Activated T-helper 1 cell treated with anti-CD3 and anti-CD28 coated beads, Interleukin-12 subunit alpha, Interleukin-12 subunit beta, Interleukin-2, Interleukin-4 antibody, amounts not matched to agents 30 ng/mL and 10 ng/mL and 1 ng/mL, durations not matched to agents 14 hours and 24 hours and 36 hours (primary cell): ENCODE measurements at places on chromosomes 13 and 19. TPM values are rescaled to one million over a fixed set of nuclear protein-coding genes. Genes with fewer than 3 reads are reported as not detected.

- DNase-seq: no peak
Measured at GRCh38 chr13:72199640-72200039, 332.6 kb upstream of the DACH1 start.

- no peak for DNase-seq
Measured at GRCh38 chr19:11483366-11484111, 2.7 kb upstream of the ELAVL3 start.

GRCh38 chr19:29858621-29859020, 46.8 kb downstream of the CCNE1 start:
- no peak for DNase-seq

DNA sequence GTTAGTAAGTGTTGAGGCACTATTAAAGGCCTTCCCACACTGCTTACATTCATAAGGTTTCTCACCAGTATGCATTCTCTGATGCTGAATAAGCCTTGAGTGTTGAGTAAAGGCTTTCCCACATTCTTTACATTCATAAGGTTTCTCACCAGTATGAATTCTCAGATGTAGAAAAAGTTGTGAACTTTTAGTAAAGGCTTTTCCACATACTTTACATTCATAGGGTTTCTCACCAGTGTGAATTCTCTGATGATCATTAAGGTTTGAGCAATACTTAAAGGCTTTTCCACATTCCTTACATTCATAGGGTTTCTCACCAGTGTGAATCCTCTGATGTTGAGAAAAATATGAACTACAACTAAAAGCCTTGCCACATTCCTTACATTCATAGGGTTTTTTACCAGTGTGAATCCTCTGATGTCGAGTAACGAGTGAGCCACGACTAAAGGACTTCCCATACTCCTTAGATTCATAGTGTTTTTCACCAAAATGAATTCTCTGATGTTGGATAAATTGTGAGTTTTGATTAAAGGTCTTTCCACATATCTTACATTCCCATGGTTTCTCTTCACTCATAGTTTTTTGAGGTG, 24.2 kb downstream of the ZNF829 start:
- DNase-seq: no peak

DNA sequence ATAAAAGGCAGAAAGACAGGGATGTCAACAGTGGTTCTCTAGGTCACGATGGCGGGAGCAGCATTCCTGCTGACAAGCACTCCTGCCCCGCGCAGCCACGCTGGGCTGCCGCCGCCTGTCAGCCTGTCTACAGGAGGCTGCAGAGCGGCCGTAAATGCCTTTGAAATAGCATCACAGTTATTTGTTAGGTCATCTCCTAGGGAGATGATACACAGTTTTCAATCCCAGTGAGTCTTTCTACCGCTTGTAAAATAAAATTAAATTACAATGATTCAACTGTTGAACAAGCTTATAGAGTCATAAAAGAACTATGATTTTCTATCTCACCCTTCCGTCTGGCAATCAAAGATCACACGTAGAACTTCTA, 7.3 kb upstream of the SLC7A9 start:
- no peak for DNase-seq

- no peak for DNase-seq
Measured at GRCh38 chr19:15401397-15401710, 17.4 kb downstream of the AKAP8L start.

- DNase-seq: no peak
Measured at GRCh38 chr13:67292886-67293285, 62.8 kb upstream of the PCDH9 start.

DNA sequence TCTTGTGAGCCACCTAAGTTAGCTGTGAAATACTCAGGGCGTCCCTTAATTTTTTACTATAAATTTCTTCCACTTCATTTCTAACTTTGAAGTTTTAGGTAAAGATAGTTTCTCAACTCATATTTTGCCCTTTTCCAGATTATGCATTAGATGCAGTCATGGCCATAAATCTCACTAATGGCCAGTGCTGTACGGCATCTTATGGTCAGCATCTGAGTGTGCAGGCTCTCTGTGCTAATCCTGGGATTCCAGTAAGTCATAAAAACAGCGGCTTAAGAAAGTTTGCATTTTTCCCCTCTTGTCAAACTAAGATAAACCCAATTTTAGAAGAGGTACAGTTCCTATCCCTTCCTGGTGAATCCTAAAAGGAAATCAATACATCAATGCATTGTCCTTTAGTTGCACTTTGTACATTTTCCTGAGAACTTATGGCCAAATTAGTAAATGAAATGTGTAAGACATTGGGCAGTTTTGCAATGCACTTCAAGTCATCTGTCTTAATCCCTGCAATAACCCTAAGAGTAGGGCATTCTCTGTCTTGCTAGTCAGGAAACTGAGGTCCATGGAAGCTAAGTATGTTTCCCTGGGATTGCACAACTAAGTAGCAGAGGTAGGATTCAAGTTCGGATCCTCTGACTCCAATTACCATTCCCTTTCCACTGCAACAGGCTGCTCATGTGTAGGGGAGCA, 146.2 kb downstream of the DCT start:
- no peak for DNase-seq

- no peak for DNase-seq
Measured at GRCh38 chr13:39941911-39942551, 286.6 kb downstream of the COG6 start.

DNA sequence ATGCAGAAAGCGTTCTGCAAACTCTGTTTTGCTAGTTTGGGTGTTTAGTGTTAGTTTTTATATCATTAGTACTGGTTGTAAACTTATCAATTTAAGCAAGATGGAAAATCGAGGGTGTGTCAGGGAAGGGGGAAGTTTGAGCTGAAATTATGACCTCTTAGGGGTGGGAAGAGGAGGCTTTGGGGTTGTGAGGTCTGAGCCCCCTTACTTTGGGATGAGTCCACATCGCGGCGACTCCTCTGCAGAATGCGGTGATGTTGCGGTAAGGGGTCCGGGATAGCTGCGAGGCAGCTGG, 743 bp upstream of the NDUFS7 start:
- DNase-seq: no peak

DNA sequence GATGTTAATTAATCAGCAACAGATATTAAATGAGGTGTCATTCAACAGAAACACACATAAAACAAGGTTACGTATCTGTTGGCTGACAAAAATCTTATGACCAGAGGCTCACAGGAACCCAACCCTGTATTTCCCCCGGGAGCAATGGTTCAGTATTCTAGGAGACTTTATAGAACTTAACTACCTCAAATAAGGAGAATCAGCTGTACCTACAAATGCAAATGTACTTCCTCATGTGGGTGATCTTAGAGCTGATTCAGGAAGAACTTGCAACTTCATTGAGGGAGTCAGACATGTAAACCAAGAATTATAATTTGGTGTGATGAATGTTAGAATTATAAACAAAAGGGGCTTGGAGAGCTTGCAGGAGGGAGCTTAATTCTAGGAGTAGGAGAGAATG, 20.1 kb downstream of the FGF9 start:
- no peak for DNase-seq

- DNase-seq: no peak
Measured at GRCh38 chr19:56946159-56946558, 105.6 kb upstream of the PEG3 start.

- no peak for DNase-seq
Measured at GRCh38 chr13:99228737-99229691, 28.4 kb downstream of the UBAC2 start.

DNA sequence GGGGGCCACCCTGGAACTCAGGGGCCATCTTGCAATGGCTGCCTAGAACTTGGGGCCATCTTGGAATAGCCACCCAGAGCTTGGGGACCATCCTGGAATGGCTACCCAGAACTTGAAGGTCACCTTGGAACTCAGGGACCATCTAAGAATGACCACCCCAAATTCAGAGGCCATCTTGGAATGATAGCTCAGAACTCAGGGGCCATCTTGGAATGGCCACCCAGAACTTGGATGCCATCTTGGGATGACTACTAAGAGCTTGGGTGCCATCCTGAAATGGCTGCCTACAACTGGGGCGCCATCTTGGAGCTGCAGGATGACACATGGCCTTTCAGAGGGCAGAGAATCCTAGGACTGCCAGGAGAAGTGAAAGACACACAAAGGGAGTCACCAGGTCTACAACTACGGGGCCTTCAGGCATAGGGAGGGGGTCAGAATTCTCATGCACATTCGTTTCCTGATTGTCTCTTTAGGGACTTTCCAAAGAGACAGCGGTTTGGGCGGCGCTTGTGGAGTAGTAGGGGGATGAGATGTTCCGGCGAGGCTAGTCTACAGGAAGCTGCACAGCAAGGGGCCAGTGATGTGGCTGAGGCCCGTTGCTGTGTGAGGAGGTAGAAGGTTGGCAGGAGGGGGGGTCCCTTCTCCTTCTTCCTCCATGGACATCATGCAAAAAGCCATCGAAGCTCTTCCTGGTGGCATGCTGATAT, 125.0 kb downstream of the IER2 start:
- DNase-seq: no peak

DNA sequence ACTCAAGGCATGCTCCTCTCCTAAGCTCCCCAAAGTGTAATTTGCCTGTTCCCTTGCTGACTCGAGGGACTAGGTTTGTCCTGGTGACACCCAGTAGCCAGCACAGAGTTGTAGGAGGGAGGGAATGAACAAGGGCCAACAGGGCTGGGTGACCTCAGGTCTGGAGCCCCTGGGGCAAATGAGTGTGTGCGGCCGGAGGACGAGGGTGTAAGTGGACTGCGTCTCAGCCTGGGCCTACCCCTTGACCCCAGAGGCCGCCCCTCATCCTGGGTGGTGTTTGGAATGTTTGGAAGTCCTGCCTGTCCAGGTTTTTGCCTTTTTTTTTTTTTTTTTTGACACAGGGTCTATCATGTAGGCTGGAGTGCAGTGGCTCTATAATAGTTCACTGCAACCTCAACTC, 1.3 kb upstream of the ZNF653 start:
- DNase-seq: no peak

DNA sequence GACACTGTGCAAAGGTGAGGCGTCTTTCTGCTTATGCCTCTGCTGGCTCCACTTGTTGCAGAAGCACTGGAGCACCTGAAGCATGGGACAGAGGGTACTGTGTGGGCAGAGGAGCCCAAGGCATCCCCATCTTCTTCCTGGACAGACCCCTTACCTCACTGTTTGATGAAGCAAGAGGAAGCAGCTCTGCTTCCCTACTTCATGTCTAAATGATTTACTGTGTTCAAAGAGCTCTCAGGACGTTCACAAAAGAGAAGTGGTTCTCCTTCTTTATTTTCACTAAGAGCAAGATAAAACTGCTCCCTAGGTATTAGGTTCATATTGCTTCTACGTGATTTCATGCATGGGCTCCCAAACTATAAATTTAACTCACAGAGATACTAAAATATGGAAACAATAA, 1635.4 kb upstream of the SLC10A2 start:
- DNase-seq: no peak

DNA sequence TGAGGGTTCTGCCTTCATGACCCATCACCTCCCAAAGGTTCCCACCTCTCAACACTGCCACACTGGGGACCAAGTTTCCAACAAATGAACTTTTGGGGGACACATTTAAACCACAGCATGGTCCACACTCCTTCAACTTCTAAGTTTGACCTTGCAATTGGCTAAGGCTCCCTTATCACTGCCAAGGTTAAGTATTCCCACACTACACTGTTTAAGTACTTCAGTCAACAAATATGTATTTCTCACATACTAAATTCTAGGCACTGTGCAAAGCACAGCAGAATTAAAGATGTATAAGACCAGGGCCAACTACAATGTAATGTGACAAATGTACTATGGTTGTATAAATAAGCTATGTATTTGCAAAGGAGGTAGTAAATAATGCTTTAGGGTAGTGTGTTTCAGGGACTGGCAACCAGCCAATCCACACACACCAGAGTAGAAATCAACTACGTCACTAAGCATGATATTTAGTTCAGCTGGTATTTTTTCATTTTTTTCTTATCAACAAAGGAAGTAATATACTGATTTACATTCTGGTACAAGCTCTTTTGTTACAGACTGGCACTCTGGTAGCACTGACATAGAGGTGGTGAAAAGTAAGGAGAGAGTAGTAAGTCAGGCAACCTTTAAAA, 12.2 kb downstream of the NUFIP1 start:
- DNase-seq: no peak

- DNase-seq: no peak
Measured at GRCh38 chr19:37698216-37698615, 21.3 kb downstream of the ZNF607 start.

DNA sequence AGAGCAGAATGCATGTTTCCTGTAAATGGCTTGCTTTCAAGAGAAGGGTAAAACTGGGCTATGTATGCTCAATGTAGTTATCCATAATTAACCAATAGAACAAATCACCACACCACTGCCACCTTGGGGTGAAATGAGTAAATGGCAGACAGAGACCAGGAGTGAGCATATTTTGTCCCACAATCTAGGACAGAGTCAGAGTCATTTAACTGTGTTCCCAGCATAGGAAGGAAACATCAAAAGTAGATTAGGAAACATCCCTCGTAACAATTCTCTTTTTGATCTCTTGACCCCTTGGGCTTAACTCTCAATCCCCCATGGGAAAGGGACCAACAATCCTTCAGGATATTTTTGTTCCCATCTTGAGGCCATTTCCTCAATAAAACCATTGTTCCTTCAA, 224.8 kb downstream of the NHLRC3 start:
- DNase-seq: peak; percentile 14

DNA sequence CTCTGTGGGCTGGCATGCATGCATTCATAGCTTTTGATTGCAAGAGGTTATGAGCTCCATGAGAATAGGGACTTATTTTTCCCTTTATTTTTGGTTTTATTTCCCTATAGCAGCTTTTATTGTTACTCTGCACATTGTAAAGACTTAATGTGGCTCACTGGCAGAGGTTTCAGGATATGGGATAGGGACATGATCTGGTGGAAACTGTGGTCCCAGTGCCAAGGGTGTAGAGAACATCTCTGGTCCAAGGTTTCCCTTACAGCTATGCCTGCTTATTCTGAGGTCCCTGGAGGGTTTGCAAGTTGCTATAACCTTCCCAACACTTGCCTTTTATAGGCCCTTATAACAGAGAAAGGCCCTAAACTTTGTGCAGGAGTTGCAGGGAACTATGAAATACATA, 33.6 kb downstream of the LMO7 start:
- no peak for DNase-seq

GRCh38 chr19:19642506-19643157, 825 bp downstream of the GMIP start:
- DNase-seq: peak; percentile 32

SPACA7 gene
- total RNA-seq: not detected in 2 replicates

ANGPTL4 gene
- total RNA-seq: 2.3 and 3.8 TPM in 2 replicates

PTBP1 gene
- total RNA-seq: 735 and 829 TPM in 2 replicates

CCDC169 gene
- total RNA-seq: 0.07 TPM in 1 of 2 replicates, not detected in the other

S1PR5 gene
- total RNA-seq: not detected in 2 replicates

EEF1AKMT1 gene
- total RNA-seq: 8.7 and 12.9 TPM in 2 replicates

ZIC2 gene
- 0.08 and 0.10 TPM in 2 replicates for total RNA-seq

VN1R4 gene
- not detected in 2 replicates for total RNA-seq

ZAR1L gene
- total RNA-seq: not detected in 2 replicates

CEACAM3 gene
- not detected in 2 replicates for total RNA-seq
